NCI-H2081 (cell line): ENCODE measurements at places on chromosomes 12 and 14.

DNA sequence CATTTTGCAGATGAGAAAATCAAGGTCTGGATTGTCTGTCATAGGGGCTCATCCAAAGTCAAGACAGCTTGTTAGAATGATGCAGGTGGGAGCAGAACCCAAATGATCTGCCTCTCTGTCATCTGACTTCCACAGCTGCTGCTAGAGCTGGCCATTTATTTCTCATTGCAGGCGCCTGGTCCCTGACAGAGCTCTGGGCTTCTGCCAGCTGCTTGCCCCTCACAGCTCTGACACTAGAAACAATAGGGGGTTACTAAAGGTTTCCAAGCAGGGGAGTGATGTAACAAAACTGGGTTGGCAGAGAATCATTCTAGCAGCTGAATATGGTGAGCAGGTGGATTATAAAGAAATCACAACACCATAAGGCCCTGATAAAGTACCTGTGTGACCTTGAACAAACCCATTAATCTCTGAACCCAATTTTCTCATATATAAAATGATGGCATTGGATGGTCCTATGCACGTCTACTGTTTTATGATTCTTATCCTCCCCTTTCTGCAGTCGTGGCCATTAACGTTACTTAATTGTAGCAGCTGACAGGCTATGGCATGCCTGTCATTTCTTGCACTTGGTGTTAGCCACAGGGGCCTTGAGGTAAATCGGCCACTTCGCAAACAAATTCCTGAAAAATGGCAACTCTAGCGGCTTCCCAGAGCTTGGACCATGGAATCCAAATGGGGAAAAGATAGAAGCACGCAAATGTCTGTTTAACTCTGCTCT is 134.6 kb downstream of the RMST start:
- DNase-seq = peak; percentile 99

DNA sequence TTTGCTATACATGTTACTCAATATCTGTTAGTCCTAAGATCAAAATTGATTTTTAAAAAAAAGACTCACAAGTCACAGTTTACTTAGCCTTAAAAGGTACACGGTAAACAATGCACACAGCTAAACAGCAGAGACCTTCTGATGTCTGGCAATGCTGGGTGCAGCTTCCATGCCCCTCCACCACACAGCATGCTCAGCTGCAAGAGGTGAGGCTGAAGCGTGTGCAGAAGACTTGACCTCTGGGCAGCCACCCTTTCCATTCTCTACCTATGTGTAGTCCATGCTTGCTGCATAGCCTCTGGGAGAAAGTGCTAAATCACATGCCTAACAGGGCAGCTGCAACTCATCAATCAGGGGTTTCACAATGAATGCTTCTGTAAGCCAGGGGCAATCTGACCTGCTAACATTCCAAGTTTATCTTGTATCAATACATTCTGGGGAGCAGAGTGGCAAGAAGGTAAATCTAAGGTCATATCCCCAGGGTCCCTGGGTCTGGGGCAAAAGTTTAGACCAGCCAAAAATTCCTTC is 44.5 kb upstream of the AMN1 start:
- no peak for DNase-seq

DNA sequence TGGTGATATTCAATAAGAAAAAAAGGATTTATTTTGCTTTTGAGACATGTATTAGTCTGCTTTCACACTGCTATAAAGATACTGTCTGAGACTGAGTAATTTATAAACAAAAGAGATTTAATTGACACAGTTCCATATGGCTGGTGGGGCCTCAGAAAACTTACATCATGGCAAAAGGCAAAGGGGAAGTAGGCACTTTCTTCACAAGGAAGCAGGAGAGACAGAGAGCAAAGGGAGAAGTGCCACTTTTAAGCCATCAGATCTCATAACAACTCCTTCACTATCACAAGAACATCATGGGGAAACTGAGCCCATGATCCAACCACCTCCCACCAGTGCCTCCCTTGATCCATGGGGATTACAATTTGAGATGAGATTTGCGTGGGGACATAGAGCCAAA is 43.9 kb downstream of the BHLHE41 start:
- DNase-seq = no peak

- DNase-seq = no peak
These were observed 518.7 kb downstream of the TMEM121 start for GRCh38 chr14:106044949-106045596.

DNA sequence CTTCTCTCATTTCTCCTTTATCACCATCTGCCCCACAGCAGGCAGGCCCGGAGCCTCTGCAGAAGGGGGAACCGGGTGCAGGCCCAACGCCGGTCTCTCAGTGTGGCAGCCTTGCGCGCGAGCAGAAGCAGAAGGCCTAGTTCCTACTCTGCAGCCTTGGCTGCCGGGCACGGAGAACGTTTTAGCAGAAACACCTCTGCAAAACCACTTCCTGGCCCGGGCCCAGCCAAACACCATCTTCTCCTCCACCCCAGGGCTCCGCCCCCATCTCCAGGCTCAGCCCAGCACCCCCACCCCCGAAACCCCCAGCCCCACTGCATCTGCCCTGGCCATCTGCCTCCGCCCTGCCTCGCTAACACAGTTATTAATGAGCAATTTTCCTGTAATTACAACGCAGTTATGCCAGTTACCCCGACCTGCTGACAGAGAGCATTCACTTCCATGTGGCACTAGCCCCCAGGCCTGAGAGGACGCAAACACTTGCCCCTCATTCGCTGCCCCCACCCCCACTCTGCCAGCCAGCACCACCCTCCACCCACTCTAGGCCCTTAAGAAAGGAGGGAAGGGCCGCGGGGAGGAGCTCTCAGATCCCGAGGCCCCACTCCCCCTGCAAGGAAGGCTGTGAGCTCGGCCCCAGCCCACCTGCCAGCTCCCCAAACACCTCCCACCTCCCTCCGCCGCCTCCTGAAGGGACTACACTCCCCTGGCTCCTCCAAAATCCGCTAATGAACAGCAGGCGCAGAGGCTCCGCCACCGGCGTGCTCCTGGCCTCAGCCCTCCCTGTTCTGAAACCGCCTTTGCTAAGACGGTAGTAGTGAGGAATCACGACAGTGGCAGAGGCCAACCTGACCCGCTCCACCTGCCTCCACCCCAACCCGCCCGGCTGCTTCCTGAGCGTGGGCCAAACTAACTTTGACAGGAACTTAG is 44.7 kb upstream of the FBRSL1 start:
- peak; percentile 21 for DNase-seq

DNA sequence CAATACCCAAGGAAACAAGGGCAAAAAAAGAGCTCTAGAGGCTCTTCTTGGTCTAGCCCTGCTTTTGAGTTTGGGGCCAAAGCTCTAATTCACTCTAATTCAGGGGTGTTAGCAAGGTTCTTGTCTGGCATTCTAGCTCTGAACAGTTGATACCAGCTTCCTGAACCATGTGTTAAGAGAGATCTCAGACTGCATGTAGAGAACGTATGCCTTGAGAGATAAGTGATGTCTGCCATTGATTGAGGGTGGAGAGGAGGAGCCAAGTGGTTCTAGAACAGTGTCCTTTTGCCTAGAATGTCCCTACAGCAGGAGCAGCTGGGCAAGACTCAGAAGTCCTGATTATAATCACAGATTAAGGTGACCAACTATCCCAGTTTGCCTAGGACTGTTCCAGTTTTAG is 18.2 kb upstream of the POC1B start:
- no peak for DNase-seq

DNA sequence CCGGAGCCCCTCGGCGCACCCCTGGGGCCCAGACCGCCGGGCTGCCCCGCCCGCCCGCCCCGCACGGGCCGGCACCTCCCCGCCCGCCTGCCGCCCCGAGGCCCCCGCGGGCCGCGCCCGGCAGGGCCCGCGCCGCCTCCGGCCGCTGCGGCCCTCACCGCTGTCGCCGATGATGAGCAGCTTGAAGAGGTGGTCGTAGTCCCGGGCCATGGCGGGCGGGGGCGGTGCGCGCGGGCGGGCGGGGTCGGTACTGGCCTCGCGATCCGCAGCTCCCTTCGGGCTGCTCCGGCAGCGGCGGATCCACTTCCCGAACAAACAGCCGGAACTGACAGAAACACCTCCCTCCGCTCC is at the start of gene RAB35:
Gene RAB35, minus strand, starts transcription at position 313 of the 351 bp plus-strand sequence. Its CDS starts 103 bp downstream, at position 210.
- no peak for DNase-seq

DNA sequence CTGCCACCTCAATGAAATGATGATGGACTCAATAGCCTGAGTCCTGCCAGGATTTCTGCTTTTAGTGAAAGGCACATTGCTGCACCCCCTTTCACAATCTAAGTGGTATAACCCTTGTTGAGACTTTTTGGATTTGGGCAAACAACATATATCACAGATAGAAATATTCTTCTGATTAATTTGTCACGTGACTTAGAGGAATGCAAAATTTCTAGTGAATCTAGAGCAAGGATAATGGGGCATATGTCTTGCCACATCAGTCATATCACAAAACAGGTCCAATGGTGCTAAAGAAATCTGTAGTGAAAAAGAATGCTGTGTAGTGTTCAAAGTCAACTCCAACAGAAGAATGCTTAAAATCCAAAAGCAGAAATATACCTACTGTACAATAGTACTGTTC is 1386.3 kb downstream of the LRFN5 start:
- DNase-seq = no peak
